ENCODE measurements at places on chromosomes 5 and 9.

DNA sequence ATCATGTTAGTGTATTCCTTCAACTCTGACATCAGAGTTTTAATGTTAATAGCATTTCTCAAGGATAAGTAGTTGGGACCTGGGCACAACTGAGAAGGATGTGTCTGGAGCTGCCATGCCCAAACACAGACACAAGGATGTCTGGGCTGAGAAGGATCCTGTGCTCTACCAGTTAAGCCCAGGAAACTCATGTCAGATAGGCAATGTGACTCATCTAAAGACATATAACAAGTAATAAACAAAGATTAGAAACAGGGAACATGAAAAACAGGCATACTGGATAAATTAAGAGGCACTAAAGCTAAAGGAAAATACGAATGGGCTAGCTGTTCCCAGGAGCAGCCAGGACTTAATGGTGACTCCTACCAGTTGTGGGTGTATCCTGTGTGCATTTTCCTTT, 9.1 kb upstream of the EGFLAM start:
- DNase-seq, result no peak

DNA sequence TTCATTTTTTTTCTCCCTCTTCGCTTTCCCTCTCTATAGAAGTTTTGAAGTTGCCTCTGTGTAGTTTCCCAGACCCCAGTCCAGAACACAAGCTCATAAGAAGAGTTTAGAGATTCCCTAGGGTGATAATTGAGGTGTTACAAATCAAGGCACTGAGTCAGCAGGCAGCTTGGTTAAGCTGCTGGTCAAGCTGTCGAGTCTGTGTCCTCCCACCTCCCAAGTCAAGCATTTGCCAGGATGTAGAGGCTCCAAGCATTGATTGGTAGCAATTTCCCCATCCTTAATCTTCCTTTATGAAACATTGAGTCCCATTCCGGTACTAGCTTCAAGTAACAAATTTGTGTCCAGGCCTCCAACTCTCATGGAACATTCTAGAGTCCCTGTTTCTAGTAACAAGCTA, 47.5 kb upstream of the SLC1A1 start:
- no peak for DNase-seq

DNA sequence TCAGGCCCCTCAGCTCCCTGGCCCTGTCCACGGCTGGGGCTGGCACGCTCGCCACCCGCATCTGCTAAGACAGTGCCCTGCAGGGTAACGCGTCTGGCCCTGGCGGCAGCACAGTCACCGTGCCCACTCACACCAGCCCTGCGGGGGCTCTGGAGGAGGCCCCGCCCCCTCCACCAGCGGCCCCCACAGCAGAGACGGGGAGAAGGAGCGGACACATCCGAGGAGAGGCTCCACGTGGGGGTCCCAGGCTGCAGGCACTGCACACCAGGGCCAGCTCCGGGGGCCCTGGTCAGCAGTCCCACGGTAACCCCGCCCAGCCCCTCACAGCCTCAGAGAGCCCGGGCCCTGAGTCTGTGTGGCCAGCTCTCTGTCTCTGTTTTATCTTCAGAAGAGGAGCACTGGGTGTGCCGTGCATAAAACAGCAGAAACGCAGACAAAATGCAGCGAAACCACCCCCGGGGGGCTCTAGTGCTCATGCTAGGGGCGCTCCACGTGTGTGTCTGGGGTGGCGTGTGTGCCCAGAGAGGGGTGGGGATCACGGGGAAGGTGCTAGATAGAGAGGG, 47.5 kb upstream of the NRARP start:
- no peak for DNase-seq

DNA sequence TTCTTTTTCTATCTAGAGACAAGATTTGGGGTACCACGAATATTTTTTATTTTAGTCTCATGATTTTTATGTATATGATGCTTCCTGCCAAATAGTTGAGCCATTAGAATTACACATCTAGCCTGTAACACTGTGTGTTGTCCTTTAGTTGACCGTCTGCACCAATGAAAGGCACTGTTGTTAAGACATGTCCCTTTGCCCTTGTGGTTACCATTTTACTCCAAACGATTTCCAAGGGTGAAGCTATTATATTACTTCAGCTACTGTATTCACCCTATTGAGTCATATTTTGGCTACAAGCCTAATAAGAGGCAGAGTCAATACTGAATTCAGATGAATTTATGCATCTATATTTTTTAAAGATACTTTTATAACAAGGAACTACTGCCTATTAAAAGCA, 207.6 kb downstream of the CETN3 start:
- DNase-seq, result no peak

GRCh38 chr5:143401227-143402016, 2.1 kb downstream of the NR3C1 start:
- DNase-seq, result no peak

DNA sequence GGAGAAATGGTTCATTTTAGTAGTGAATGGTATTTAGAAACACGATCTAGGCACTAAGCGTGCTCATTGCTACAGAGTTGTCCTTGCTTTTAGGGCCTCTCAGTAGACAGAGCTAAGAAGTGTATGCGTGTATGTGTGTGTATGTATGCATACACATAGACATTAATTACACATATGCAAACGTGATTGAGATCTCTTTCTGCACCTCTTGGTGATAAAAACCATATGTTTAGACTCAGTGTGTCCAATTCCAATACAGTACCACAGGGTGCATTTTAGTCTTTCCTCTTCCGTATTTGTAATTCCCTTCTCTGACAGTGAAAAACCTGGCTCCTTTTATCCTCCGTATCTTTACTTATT, 13.1 kb downstream of the TRIO start:
- DNase-seq, result no peak

DNA sequence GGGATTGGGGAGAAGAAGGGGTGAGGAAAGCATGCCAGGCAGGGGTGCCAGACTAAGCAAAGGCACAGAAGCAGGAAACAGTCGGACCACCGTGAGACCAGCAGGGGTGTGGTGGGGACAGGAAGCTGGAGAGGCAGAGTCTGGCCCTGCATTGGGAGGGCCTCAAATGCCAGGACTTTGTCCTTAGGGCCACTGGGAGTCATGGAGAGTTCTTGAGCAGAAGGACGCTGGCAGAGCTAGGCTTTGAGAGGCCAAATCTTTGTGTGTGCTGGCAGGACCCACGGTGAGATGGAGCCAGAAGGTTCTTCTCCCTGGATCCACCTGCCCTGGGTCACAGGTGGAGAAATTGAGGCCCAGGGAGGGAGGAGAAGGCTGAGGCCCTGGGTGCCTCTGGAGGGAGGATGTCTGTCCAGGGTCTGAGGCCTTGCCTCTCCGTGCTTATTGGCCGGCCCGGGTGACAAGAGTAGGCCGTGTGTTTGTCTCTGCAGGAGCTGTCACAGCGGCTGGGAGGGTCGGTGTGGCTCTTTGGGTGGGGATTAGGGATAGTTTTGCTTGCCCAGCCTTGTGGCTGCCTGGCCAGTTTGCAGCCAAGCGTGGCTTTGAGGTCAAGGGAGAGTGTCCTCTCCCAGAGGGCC, 1.8 kb upstream of the ENG start:
- DNase-seq, result no peak

GRCh38 chr5:130061746-130062145, 157.5 kb downstream of the CHSY3 start:
- DNase-seq, result no peak
